Natural killer cell (primary cell): ENCODE measurements at places on chromosomes 2 and 18. TPM values are rescaled to one million over a fixed set of nuclear protein-coding genes. Genes with fewer than 3 reads are reported as not detected.

IL18RAP gene
- total RNA-seq = 203 TPM

DNA sequence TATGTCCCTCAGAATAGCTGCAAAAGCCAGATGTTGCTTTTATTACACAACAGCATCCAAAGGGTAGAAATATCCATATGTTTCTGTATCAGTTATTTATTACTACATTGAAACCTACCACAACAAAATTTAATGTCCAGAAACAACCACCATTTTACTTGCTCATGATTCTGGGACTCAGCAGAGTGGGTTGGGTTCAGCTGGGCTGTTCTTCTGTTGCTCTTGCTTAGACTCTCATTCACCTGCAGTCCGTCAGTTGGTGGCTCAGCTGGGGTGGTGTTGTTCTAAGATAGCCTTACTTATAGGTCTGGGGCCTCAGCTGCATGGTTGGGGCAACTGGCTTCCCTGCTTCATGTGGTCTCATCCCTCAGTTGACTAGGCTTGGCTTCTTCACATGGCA is 21.7 kb downstream of the AQP4 start:
- no peak for DNase-seq

GRCh38 chr2:59677158-59677557 is 876.3 kb downstream of the BCL11A start:
- DNase-seq = no peak

GRCh38 chr2:3025984-3026383 is 351.6 kb downstream of the EIPR1 start:
- no peak for DNase-seq

- no peak for DNase-seq
Observed at GRCh38 chr2:57884281-57884680, 162.3 kb upstream of the VRK2 start.

SPEG gene
- 1.5 TPM for total RNA-seq

GRCh38 chr2:102297891-102298290 is 13.5 kb upstream of the IL1RL1 start:
- no peak for DNase-seq

REEP1 gene
- not detected for total RNA-seq

DNA sequence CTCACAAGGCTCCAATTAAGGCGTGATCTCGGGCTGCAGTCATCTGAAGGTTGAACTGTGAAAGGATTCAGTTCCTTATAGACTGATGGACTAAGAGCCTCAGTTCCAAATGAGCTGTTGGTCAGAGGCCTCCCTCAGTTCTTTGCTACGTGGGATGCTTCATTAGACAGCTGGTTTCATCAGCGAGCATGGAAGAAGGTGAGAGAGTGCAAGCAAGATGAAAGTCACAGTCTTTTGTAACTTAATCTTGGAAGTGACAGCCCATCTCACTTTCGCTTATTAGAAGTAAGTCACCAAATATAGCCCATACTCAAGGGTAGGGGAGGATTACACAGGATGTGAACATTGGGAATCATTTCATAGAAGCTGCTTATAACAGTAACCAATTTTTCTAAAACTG is 26.8 kb downstream of the PPP1CB start:
- no peak for DNase-seq

SULT1C2 gene
- not detected for total RNA-seq

- DNase-seq = no peak
Observed at GRCh38 chr2:155965415-155966063, 367.0 kb downstream of the NR4A2 start.

DNA sequence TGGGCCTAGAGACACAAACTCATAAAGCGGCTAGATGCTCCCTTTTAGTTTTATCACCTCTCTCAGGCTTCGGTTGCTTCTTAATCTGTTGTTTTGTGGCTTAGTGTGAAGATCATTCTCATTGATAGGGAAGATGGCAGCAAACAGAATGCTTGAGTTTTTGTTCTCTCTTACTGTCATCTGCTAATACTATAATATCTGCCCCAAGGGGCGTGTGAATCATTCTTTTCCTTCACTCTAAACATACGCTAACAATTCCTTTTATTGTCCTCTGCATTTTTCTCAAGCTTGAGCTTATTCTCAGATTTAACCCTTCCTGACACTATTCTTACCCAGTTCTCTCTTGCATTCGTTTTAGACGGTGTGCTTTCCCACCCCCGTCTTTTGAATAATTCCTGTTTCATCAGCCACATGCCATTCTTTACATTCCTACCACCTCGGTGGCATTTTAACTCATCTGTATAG is 323.9 kb upstream of the NRP2 start:
- DNase-seq = no peak

TCF7L1 gene
- not detected for total RNA-seq

GRCh38 chr2:239721531-239721930 is 303.6 kb downstream of the NDUFA10 start:
- DNase-seq = peak; percentile 4

TUBA3E gene
- total RNA-seq = not detected

- no peak for DNase-seq
Observed at GRCh38 chr2:23584054-23584745, 199.2 kb downstream of the KLHL29 start.

DNA sequence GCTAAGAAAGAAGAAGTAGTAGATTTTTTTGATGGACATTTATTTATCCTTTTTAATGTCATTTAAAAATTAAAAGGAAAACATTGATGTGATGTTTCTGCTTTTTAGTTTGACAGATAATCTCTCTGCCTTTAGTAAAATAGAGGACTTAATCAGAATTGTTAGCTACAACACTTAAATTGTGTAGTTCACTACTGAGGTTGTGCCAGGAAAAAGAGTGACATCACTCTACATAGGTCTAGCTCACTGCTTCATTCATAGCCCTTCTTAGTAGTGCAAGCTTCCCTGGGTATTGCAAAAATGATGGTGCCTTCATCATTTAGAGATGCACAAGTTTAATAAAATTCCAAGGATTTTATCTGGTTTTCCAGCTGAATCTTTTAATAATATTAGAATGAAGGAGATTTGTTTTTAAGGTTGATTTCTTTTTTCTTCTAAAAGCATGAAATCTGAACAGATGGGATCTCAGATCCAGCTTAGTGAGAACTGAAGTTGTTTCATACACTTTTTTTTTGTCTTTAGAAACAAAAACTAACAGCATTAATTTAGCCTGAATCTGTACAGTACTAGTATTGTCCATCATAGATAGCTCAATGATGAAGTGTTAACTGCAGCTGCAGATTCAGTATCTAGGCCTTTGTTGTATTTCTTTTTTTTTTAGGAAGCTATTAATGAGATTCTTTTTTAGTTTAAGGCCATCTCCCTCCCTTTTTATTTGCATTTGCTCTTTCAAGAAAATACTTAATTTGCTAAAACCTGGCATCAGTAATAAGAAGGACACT is 20.6 kb upstream of the TMEFF2 start:
- DNase-seq = no peak

RAMP1 gene
- total RNA-seq = 3.9 TPM

- DNase-seq = peak; percentile 22
Observed at GRCh38 chr2:175003875-175004729, 1.1 kb downstream of the CHN1 start.

- DNase-seq = no peak
Observed at GRCh38 chr2:192735447-192735846, 540.7 kb upstream of the TMEFF2 start.

GALNT3 gene
- total RNA-seq = 47.4 TPM

- DNase-seq = no peak
Observed at GRCh38 chr2:39717067-39717466, 51.4 kb downstream of the TMEM178A start.

- DNase-seq = no peak
Observed at GRCh38 chr2:72990695-72991438, 73.5 kb downstream of the EMX1 start.

DNA sequence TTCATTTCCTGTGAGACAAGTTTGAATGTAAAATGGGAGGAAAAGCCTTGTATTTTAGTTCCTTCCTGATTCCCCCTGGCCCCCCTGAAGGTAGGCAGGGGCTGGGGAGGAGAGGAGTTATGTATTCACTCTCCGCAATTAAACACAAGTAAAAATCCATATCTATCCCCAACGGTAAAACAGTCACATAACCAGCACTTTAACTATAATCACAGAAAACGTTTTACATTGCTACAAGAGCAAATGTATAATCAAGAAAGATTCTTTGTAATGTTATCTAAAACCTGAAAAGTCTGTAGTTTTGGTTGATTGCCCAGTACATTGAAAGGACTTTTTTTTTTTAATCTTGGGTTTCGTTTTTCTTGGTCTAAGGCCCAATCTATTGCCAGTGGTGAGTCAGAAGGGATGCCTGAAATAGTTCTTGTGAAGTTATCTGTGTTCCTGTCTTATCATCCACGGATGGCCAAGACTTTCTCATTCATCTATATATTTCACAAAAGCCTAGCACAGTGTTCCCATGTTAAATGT is 34.5 kb upstream of the CCNYL1 start:
- DNase-seq = no peak

- no peak for DNase-seq
Observed at GRCh38 chr2:218387369-218388194, 5.5 kb downstream of the SLC11A1 start.
